ENCODE measurements at places on chromosomes 2 and 18.
A peak's percentile ranks its signal among the peaks of the same experiment; 100 is the strongest.

GRCh38 chr2:70009762-70010575, 48.5 kb upstream of the ASPRV1 start:
- DNase-seq, result no peak

- peak; percentile 88 for DNase-seq
These were observed 75.8 kb downstream of the DGKD start for GRCh38 chr2:233430081-233430480.

DNA sequence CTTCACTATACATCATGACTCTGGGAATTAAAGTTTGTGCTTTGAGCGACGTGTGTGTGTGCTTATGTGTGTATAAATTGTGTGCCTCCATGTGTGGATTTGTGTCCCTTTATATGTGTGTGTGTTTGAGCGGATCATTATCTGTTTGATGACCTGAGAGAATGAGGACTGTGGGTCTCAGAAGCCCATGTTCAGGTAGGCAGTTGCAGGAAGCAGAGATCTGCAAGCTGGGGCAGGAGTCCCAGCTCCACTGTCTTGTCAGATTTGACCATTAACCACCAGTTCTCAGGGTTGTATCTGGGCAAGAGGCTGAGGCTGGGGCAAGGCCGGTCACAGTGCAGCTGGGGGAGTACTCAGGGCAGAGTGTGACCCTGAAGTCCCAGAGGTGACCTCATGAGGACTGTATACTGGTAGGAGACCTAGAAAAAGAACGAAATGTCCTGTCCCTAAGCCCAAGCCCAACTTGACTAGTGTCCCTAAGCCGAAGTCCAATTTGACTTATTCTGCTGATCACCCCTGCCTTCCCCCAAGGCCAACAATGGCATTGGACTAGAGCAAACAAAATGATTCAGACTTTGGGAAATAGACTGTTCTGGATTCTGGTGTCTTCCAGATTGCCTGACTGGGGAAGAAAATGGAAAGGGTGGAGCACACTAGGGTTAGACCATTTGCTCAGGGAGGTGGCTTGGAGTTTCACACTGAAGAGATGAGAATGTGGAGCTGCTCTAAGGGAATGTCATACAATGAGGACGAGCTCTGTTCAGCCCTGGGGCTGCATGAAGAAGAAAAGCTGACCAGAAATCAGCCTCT, 28.1 kb downstream of the RHOB start:
- DNase-seq, result no peak

DNA sequence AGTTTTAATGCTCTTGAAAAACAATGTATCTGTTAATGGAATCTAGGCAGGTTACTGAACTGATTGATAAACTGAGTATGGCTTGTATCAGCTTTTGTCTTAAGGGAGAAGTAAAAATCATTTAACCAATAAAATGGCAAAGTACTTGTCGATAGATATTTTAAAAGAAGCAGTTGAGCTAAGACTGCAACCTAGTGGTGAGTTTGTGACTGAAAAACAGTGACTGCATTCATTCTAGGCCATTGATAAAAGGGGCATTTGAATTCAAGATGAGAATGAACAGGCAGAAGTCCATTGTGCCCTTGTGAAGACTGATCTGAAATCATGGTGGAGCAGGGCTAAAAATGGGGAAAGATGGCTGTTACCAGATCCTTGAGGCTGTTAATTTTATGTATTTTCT, 59.4 kb upstream of the MSTN start:
- peak; percentile 42 for DNase-seq

GRCh38 chr2:72032481-72033041, 115.1 kb downstream of the CYP26B1 start:
- no peak for DNase-seq

DNA sequence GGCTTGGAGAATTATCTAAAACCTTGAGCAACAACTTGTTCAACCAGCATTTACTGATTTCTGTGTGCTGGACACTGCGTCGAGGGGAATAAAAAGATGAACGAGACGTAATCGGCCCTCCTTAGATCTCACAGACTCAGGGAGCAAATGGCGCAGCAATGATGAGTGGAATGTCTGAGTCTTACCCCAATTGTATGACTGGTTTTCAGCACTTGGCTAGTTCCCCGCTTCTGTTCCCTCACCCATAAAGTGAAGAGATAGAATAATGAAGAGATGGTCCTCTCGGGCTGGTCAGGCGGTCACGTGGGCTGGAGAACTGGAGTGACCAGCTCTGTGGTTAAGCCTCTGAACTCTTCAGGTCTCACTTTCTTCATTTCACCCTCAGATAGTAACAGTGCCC, 17.3 kb upstream of the GATA6 start:
- no peak for DNase-seq
